Sciatic nerve (tissue), 2 donors: ENCODE measurements at places on chromosomes 4 and X. TPM values are rescaled to one million over a fixed set of nuclear protein-coding genes. Genes with fewer than 3 reads are reported as not detected.

Gene SMIM10L2A
- 2.7 TPM for total RNA-seq

Gene SAGE1
- not detected for total RNA-seq

Gene OTC
- 0.36 TPM for total RNA-seq

Gene LRIT3
- 0.31 TPM for total RNA-seq

Gene SMAD1
- total RNA-seq: 37.4 TPM

Gene ABLIM2
- total RNA-seq: 44.4 TPM

Gene OPRPN
- total RNA-seq: not detected

Gene ITIH6
- not detected for total RNA-seq

Gene TMPRSS11A
- total RNA-seq: not detected

Gene DMRTC1B
- 0.45 TPM for total RNA-seq

Gene HHIP
- 7.8 TPM for total RNA-seq

Gene SLC9B1
- 3.7 TPM for total RNA-seq

Gene IQSEC2
- 18.0 TPM for total RNA-seq

Gene BTK
- 9.7 TPM for total RNA-seq

Gene CABS1
- total RNA-seq: not detected

Gene SUPT20HL2
- total RNA-seq: not detected

Gene HS6ST2
- 0.36 TPM for total RNA-seq

Gene SOD3
- 178 TPM for total RNA-seq

Gene CLDN34
- total RNA-seq: not detected

Gene DUSP21
- total RNA-seq: not detected

Gene TMEM192
- total RNA-seq: 22.1 TPM

Gene ARMCX2
- total RNA-seq: 49.8 TPM

Gene BRS3
- not detected for total RNA-seq

Gene GABRG1
- total RNA-seq: 1.4 TPM

Gene RPL9
- 1,081 TPM for total RNA-seq

Gene GLRB
- 2.7 TPM for total RNA-seq

Gene CCSER1
- 9.0 TPM for total RNA-seq

Gene GALNT7
- 18.2 TPM for total RNA-seq

Gene MAGEB10
- not detected for total RNA-seq

Gene HELT
- not detected for total RNA-seq

Gene TMSB15A
- not detected for total RNA-seq

Gene UNC5C
- 4.5 TPM for total RNA-seq

Gene ZNF141
- 34.5 TPM for total RNA-seq

Gene SUPT20HL1
- not detected for total RNA-seq

Gene MUC7
- total RNA-seq: not detected

Gene CHST7
- total RNA-seq: 7.0 TPM

Gene EFHC2
- total RNA-seq: 2.0 TPM

Gene ZFYVE28
- total RNA-seq: 23.2 TPM

Gene PAGE2
- total RNA-seq: not detected

Gene ARHGAP36
- total RNA-seq: not detected

Gene MID1
- total RNA-seq: 33.0 TPM

Gene SLC9A7
- total RNA-seq: 6.5 TPM

Gene MAGEA11
- not detected for total RNA-seq
